ENCODE measurements at places on chromosomes 13 and 19.

GRCh38 chr19:10431943-10432735 is 11.8 kb downstream of the PDE4A start:
- no peak for DNase-seq

DNA sequence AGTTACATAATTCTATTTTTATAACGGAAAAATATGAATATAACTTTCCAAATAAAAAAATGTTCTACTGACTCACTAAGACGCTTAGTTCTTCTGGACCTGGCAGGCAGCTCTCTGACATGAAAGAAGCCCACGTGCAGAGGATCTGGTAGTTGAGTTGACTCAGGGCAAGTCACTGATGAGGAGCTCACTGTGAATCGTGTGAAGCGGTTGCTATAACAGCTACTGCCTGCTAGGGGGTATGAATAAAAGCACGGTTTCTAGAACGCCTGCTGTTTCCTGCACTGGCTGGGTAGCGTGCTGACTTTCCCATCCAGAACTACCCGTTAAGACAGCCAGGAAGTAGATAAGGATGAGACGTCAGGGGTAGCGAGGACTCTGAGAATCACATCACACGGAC is 54.7 kb upstream of the WASF3 start:
- DNase-seq = no peak

DNA sequence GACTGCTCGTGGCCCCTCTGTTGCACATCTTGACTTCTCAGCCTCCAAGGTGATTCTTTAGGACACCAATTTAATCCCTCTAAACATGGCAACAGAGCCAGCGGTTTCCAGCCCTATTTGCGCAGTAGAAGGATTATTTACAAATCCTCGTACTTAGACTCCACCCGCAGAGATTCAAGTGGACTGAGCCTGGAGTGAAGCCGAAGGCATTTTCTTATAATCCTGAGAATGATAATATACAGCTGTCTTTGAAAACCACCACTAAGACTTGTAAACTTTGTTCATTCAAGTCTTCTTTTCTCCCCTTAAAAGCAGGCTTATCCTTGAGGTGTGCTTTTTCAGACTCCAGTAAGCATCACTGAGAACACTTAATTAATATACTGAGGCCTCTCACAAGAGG is 4.8 kb upstream of the DPRX start:
- no peak for DNase-seq

DNA sequence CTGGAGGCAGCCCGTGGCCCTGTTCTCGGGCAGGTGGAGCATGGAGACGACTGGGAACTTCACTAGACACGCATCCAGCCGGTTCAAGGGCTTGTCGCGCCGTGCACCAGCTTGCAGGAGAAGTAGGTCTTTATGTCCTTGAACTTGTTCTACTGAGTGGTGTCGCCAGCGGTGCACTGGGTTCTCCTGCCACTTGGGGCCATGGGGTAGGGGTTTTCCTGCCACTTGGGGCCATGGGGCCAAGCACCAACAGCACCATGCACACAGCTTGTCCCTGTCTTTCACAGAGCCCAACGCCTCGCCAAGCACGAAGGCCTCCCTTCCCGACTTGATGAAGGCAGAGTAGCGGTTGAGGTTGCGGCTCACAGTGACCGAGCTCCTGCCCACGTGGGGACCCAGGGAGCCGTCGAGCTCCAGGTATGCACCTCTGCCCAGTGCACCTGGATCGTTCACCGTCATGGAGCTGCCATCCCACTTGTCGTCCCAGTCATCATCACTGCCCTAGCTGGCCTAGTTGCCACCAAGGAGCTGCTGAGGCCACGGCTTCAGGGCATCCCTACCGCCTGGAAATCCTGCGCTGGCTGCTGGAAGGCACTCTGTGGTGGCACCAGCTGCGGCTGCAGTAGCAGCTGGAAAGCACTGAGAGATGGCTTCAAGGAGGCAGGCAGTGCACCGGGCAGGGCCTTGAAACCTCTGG is 40.5 kb upstream of the TPM4 start:
- DNase-seq = no peak

GRCh38 chr13:110433014-110433413 is 125.9 kb downstream of the COL4A2 start:
- DNase-seq = no peak

GRCh38 chr19:30317403-30317802 is 54.8 kb upstream of the ZNF536 start:
- no peak for DNase-seq

- no peak for DNase-seq
These were observed 35.5 kb downstream of the DHRS12 start for GRCh38 chr13:51768378-51768921.

- DNase-seq = peak; percentile 84
These were observed 1.3 kb upstream of the LRCH1 start for GRCh38 chr13:46551410-46552302.

GRCh38 chr13:50494138-50494537 is 349.4 kb downstream of the DLEU7 start:
- no peak for DNase-seq

DNA sequence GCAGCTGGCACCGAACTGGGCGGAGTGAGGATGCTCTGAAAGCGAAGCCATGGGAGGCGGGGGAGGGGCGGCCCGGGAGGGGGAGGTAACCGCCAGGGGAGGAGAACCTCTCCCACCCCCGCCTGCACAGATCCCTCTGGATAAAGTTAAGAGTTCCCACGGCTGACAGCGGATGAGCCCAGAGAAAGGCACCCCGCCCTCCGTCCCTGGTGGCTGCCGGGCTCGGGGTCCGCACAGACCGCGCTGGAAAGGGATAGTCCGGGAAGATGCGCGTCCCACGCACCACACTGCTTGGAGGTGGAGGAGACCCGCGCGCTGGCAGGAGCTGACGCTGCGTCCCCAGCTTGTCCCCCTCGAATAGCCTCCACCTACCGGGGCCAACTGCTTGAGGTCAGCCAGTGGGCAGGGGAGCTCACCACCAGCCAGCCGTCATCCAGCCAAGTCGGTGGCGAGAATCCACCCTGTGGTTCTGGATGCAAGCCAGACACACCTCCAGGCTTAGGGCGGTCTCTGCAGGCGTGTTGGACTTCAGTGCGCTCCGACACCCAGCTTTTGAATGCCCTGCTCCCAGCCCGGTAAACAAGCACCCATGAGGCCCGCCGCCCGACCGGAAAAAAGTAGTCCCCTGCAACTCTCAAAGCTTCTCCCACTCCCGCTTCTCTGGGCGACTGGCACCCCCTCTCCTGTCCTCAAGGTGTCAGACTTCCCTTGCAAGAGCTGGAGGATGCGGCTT is at the start of gene TRPC4:
Gene TRPC4 (minus strand): TSS at position 17 of the 733 bp plus-strand sequence. CDS start 86,439 bp downstream, outside the sequence.
- no peak for DNase-seq

DNA sequence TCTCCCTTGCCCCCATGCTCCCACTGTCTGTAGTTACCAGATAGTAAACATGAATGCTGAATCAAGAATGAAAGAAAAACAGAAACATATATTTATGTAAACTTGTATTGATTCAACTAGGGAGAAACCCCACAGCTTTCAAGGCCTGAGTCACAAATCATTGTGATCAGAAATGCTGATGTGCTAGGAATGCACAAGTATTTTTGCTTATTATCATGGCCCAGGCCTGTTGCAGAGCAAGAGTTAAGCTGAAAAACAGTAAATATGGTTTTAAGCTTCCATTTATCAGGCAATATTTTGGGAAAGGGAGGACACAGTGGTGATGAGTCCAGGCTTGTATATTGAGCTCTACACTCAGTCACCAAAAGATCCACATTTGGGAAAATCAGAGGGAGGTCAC is 669.6 kb downstream of the DIAPH3 start:
- no peak for DNase-seq

DNA sequence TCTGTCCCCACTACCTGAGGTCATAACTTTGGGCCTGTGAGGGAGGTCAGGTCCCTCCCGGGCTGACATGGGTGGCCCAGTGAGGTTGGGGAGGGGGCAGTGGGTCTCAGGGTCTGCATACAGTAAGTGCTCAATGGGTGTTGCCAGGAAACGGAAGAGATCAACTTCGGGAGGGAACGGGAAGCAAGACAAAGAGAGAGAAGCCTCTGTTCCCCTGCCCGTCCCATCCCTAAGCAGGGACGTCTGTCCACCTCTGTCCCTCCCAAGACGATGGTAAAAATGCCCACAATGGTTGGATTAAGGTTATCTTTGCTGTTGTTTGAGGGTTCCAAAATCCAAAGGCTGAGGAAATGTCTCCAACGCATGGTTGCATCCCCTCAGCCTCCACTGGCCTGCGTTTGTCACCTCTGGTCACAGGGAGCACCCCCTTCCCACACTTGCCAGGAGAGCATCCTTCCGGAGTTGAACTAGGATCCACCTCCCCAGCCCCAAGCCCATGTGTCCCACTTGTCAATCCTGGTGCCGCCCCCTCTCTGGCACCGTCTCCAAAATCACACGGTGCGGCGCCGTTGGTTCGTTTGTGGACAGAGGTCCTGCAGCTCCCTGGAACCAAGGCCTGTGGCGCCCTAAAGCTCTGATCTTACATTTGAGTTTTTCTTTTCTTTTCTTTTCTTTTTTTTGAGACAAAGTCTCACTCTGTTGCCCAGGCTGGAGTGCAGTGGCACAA is 774 bp upstream of the HOMER3 start:
- DNase-seq = no peak

- DNase-seq = no peak
These were observed 1.7 kb downstream of the ZNF90 start for GRCh38 chr19:20079476-20079875.

- no peak for DNase-seq
These were observed 52.9 kb downstream of the MBNL2 start for GRCh38 chr13:97274829-97275649.

- DNase-seq = no peak
These were observed 8.4 kb upstream of the RAP2A start for GRCh38 chr13:97425590-97425989.

DNA sequence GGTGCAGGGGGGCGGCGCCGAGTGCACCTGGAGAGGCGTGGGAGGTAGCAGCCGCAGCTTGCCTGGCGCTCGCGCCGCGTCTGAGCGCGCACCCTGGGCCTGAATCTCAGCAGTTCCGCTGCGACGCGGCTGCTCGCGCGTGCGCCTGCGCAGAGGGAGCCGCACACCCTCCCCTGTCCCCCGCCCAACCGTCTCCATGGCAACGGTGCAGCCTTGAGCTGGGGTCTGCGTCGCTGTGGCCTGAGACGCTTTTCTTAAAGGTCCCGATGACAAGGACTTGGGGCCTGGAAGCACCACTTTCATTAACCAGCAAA is at the start of gene PNMA8B:
Gene PNMA8B (minus strand): TSS at position 82 of the 314 bp plus-strand sequence. CDS start 402 bp downstream, outside the sequence.
- no peak for DNase-seq

GRCh38 chr19:46015687-46016425 is 7.0 kb downstream of the PGLYRP1 start:
- DNase-seq = no peak

DNA sequence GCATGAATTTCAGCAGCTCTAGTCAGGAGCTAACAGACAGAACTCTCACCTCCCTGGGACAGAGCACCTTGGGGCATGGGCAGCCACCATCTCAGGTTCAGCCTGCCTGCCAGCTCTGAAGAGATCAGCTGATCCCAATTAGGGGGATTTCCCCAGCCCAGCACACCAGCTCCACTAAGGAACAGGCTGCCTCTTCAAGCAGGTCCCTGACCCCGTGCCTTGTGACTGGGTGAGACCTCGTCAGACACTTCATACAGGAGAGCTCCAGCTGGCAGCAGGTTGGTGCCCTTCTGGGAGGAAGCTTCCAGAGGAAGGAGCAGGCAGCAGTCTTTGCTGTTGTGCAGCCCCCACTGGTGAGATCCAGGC is 84.5 kb upstream of the UFM1 start:
- no peak for DNase-seq

DNA sequence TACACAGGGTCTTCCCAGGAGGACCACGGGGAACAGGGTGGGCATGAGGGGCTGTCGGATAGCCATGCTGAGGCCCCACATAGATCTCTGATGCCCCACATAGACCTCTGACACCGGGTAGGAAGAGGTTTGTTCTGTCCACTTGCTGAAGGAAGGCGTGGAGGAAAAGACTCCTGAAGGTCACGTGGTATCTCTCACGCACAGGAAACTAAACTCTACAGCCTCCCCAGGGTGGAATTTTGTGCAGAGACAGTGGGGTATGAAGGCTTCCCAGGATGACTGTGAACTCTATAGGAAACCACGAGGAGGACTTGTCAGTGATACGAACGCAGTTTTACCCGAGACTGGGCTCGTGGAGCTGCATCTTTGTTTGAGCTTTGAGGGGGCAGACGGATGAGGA is 2.8 kb downstream of the EVI5L start:
- no peak for DNase-seq

- no peak for DNase-seq
These were observed 9.0 kb downstream of the SLC25A15 start for GRCh38 chr13:40798380-40798779.

GRCh38 chr19:7897292-7897691 is 6.4 kb upstream of the MAP2K7 start:
- no peak for DNase-seq

DNA sequence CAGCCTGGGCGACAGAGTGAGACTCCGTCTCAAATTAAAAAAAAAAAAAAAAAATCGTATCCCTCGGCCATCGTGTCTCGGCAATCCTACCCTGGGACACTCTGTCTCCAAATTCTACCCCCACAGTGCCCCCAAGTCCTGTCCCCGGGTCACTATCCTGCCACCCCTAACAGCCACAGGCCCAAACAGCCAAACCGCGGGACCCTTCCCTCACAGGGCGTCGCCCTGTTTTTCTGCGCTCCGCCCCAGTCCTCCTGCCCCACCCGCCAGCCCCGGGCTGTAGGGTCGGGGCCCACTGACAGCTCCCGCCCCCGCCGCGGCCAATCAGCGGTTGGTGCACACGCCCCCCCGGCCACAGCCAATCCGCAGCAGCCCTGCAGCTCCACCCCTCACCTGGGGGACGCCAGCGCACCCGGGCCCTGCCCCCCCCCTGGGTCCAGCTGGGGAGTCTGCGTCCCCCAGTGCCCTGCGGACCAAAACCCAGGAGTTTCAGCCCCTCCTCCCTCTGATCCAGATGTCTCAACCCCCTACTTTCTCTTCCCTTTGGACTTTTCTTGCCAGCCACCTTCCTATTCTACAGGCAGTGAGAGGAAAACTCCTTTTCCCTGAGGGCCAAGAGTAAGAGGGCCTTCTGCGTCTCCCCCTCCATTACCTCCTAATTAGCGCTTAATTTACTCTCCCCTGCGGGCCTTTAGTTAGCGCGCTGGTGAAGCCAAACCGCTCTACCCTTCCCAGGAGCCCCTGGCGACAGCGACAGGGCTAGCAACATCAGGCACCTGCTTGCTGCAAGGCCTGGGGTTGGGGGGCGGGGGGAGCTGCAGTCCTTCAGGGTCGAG is 1.5 kb upstream of the BCAT2 start:
- peak; percentile 46 for DNase-seq

DNA sequence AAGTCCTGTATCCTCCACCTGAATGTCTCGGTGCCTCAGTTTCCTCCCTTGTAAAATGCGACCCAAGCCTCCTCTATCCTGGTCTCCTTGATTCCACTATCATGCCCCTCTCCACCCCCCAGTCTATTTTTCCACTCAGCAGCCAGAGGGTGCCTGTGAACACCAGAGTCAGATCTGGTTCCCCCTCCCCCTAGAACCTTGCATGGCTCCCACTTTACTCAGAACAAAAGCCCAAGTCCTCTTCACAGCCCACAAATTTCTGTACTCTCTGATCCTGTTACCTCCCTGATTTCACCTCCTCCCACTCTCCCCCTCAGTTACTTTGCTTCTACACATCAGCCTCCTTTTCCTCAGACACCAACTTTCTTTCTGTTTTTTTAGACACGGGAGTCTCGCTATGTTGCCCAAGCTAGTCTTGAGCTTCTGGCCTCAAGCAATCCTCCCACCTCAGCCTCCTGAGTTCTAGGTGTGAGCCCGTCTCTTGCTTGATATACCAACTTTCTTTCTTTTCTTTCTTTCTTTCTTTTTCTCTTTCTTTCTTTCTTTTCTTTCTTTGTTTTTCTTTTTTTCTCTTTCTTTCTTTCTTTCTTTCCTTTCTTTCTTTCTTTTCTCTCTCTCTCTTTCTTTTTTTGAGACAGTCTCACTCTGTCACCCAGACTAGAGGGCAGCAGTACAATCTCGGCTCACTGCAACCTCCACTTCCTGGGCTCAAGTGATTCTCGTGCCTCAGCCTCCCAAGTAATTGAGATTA is 869 bp downstream of the DAND5 start:
- DNase-seq = no peak

All from omental fat pad (tissue), 4 donors.